GM12865 (cell line): ENCODE measurements at places on chromosomes 5 and 9.
A peak's percentile ranks its signal among the peaks of the same experiment; 100 is the strongest.

DNA sequence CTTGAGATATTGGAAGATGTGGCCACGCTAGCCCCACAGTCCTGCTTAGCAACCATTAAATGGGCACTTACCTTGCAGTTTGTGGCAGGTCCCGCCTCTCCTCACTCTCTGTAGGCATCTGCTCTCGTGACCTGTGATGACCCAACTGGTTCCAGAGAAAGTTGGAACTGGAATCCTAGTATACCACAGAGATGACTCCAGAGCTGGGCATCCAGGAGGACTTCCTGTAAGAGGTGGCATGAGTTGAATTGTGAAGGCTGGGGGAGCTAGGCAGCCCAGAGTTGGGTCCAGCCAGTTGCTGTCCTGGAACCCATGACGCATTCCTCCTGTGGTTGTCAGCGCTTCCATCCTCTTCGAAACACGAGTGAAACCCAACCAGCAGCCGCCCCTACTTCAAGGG lies 1.6 kb upstream of the ADAMTS2 start:
- no peak for DNase-seq

DNA sequence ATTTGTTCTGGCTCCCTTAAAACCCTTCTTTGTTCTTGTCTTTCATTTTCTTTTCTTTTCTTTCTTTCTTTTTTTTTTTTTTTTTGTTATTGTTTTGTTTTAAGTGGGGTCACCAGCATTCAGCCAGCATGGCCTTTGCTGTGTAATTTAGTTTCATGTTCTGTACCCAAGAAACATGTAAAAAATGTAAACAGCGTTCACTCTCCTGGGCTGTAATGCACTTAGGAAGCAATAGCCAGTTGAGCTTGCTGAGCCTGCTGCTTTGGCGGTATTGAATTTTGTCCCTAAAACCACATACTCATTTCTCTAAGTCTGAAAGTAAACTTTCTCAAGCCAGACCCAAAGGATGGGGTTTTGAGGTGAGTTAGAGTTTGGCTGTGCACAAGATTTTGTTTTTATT lies 158.6 kb downstream of the PAPPA start:
- no peak for DNase-seq

DNA sequence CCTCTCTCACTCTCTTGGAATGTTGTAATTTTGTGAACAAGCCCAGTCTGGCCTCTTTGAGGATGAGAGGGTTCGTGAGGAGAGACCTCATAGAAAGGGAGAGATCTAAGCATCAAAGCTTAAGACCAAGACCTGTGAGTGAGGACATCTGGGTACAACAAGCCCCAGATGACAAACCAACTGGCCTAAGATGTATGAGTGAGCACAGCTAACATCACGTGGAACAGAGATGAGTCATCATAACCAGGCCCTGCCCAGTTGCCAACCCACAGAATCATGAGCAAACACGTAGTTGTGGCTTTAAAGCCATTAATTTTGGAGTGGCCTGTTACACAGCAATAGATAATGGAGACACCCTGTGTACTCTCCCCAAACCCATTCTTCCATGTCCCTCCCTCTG lies 439.1 kb upstream of the KIF2A start:
- peak; percentile 21 for DNase-seq

- DNase-seq, result peak; percentile 54
These were observed 500.0 kb downstream of the DIRAS2 start for GRCh38 chr9:90142580-90142979.

- DNase-seq, result peak; percentile 51
These were observed 128.3 kb downstream of the GPBP1 start for GRCh38 chr5:57302164-57302563.

DNA sequence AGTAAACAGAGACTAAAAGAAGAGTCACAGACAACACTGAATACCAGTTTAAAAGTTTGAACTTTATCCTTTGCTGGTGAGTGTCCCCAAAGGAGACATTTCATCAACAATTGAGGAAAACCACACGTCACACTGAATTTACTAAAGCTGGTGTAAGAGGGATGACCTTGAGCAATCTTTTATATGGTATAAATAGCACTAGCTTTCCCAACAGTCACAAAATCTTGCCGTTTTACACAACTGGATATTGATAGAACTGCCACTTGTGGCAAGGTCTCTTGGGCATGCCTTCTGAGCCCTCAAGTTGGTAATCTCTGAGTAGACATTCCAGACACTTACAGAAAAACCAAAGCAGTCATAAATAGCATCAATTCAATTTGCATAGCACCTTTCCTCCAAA lies 311.5 kb upstream of the TARS1 start:
- DNase-seq, result no peak

- DNase-seq, result no peak
These were observed 151.5 kb downstream of the CAVIN4 start for GRCh38 chr9:100729336-100729895.

DNA sequence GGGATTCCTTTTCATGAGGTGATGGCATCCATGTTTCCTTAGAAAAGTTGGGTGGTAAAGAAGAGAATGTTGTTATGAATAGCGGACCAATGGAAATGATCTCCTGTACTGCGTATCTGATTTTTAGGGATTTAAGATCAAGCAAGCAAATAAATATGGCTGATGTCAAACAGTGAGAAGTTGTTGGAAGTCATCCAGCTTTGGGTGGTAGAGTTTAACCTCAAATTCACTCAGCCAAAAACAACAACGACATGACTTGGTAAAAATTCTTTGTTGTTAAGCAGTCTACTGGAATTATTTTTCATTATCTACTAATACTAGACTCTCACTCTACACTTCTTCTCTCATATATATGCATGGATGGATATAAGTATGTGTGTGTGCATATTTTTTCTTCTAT lies 426.5 kb downstream of the CTNND2 start:
- no peak for DNase-seq

GRCh38 chr5:36640949-36641348 lies 34.5 kb downstream of the SLC1A3 start:
- DNase-seq, result no peak

DNA sequence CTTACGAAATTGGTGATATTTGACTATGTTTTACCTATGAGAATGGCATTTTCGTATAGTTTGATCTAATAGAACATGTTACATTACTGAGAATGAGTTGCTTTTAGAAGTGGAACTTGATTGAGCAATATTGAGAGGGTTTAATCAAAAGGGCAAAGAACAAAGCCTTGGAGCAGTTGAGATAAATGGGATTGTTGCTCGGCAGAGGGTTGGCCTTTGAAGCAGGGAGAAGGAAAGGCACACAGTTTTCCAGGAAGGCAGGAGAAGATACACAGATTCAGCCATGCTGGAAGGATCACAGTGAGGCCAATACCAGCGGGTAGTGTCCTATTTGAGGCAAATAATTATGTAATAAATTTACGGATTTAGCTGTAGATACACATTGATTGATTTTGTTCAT lies 19.5 kb downstream of the MAN2A1 start:
- DNase-seq, result no peak

- no peak for DNase-seq
These were observed 22.5 kb downstream of the TPPP start for GRCh38 chr5:670396-671270.

- DNase-seq, result no peak
These were observed 75.7 kb downstream of the TUSC1 start for GRCh38 chr9:25602400-25603044.

GRCh38 chr9:38747941-38748340 lies 28.0 kb upstream of the FAM240B start:
- DNase-seq, result no peak

GRCh38 chr5:154841273-154841661 lies 9.1 kb downstream of the FAXDC2 start:
- DNase-seq, result no peak

DNA sequence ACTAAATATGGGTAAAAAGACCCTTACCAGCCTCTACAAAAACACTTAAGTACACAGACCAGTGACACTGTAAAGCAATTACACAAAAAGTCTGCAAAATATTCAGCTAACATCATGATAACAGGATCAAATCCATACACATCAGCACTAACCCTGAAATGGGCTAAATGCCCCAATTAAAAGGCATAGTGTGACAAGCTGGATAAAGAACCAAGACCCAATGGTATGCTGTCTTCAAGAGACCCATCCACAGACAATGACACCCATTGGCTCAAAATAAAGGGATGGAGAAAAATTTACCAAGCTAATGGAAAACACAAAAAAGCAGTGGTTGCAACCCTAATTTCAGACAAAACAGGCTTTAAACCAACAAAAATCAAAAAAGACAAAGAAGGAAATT lies 221.0 kb upstream of the ISL1 start:
- no peak for DNase-seq

- no peak for DNase-seq
These were observed 290.0 kb downstream of the ARHGAP26 start for GRCh38 chr5:143059976-143060765.

DNA sequence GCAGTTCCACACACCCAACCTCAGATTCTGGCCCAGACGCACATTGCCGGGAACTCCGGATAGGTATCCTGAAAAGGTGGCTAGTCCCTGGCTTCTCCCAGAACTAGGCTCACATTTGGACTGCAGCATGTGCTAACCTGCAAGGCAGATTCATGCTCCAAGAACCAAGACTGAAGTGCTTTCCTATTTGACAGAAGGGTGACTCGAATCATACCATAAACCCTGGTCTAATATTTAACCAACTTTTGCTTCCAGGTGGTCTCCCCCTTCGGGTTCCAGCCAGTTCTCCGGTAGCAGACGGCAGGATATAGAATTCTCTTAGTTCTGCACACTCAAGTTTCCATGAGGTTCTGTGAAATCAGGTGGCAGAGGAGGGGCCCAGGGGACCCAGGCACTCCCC lies 7.6 kb downstream of the PTGES start:
- DNase-seq, result no peak

DNA sequence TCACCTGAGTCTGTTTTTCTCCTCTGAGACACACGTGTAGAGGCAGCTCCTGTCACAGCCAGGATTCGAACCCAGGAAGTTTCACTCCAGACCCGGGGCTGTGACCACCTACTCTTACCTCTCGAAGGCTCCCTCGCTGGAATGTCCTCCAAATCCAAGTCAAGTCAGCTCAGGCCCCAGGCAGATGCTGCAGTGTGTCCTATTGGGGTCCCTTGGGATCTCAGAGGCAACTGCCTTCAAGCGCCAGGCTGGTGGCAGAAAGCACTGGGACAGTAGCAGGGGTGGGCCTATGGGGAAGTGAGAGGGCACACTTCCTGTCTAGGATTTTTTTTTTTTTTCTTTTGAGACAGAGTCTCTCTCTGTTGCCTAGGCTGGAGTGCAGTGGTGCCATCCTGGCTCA lies 762 bp upstream of the ST6GALNAC4 start:
- DNase-seq, result peak; percentile 80

DNA sequence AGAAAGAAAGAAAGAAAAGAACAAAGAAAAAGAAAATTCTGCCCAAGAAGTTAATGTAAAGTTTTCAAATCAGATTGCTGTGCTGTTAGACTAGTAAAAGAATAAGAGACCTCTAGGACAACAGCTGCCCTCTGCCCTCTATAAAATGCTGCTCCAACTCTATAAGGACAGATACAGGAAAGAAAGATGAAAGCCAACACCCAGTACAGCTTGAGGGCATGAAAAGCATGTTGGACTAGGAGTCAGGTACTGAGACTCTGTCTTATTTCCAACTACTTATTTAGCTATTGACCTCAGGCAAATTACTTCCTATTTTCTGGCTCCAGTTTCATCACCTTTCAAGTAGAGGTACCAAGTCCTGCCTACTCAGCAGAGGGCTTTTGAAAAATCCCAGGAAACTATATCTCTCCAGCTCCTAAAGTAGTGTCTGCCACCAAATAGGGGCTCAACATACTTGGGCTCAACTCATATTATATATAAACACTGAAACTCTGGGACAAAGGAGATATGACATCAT lies 5.7 kb downstream of the HBEGF start:
- DNase-seq, result no peak

DNA sequence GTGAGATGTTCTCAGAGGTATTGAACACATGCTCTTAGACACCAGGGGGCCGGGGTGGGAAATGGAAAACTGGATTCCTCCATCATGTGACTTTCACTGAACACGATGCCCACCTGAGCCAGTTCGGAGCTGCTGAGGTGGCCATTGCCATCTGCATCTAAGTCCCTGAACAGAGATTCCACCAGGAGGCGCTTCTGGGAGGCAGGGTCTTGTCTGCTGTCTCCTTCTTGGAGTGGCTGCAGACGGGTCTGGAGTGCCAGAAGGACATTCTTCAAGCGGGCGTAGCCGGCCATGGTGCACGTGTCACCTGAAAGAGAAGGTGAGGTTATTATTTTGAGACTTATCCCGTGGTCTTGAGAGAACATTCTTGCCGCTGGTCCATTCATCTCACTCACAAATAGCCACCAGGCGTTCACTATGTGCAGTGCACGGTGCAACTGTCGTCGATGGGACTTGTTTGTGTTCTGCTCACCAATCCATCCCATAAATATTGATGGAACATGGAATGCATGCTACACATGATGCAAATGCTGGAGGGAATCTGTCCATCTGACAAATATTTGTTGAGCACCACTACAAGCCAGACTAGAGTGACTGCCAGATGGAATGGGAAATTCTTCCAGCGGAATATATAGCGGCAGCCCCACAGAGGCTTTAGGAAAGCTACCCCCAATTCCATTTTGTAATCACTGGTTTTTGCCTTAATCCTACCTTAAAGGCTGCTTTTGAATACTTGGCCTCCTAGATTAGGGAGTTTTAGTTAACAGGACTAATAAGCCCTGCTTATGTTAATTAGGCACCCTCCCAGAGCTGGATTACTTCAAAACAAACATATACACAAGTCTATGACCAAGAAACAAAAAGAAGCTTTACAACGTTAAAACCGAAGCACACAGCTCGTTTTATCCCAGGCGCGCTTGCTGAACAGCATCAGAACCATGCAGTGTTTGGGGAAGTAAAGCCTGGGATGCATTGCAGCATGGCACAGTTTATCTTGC lies 264.8 kb downstream of the HSPA4 start:
- peak; percentile 15 for DNase-seq

GRCh38 chr5:58235299-58235698 lies 224.6 kb downstream of the PLK2 start:
- DNase-seq, result no peak

- peak; percentile 32 for DNase-seq
These were observed 850 bp downstream of the RRAGA start for GRCh38 chr9:19049917-19050636.

DNA sequence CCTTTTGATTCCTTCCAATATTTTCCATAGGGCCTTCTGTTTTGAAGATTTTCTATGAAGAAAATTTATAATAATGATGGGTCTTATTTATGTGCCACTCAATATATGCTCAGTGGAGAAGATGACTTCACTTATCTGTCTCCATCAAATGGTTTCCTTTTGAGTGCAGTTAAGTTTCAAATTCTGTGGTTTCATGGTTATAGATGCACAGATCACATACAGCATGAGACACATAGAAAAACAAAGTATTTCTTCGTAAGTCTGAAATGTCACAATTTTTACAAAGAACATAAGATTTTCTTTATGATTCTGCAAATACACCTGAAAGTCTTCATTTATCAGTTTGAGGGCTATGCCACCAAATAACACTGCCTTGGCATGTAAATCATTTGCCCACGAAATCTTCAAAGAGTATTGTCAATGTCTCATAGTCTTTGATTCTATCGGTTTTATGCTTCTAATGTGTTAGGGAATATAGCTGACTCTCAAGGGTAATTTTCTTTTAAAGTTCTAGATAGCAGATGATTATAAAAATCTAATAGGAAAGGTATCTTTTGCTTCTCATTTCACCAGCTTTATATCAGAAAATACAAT lies 14.1 kb downstream of the CFAP95 start:
- DNase-seq, result no peak
